Smooth muscle cell of the brain vasculature (primary cell): ENCODE measurements at places on chromosomes 2 and 18.

DNA sequence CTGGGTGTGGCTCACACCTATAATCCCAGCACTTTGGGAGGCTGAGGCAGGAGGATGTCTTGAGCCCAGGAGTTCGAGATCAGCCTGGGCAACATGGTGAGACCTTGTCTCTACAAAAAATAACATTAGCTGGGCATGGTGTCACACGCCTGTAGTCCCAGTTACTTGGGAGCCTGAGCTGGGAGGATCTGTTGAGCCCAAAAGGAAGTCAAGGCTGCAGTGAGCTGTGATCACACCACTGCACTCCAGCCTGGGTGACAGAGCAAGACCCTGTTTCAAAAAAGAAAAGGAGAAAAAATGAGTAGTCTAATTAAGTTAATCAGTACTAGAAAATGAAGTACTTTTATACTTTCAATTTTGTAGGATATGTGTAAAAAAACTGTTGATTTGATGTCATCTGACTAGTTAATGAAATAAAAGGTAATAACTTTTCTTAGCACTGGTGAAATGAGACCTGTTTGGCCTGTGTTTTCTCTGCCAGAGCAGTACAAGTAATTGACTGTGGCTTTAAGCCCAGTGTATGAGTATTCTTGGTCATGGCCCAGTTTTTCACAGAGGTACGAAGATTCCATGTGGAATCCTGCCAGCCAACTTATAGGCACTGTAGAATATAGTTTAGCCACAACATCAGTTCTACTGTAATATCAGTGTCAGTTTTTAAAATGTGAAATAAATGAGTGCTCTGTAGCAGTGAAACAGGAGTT is 35.8 kb downstream of the MFSD6 start:
- no peak for DNase-seq

GRCh38 chr2:39537150-39537549 is 100.1 kb upstream of the MAP4K3 start:
- DNase-seq = no peak

DNA sequence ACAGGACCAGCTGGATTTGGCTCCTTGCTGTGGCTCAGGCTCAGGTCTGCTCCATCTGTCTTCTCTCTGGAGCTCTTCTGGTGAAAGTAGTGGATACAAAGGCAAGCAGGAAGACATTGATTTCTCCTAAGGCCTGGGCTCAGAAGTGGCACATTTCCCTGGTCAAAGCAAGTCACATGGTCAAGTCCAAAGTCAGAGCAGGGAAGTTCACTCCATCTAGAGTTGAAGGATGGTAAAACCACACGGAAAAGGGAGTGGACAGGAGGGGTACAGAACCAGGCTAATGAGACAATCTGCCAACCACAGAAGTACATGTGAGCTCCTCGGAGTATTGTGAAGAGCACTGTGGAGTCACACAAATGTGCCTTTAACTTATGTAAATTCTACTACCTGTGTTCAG is 66.1 kb downstream of the MARCO start:
- no peak for DNase-seq

GRCh38 chr2:187233811-187234210 is 214.2 kb downstream of the CALCRL start:
- no peak for DNase-seq

GRCh38 chr2:119338826-119339561 is 27.6 kb downstream of the C2orf76 start:
- no peak for DNase-seq

DNA sequence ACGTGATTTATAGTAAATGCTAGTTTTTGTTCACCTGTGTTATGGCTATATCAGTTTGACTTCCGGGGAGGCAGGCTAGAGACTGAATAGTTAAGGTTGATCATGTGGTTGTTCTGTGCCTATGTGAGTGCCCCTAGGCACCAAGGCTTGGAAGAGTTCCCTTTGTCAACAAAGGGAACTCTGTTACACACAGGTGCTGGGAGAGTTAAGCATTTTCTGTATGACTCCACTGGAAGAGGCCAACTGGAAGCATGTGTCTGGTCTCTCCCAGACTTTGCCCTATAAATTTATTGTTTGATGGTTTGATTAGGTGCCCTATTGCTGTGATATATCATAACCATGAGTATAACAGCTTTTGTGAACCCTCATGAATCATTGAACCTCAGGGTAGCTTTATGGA is 63.8 kb downstream of the ARL6IP6 start:
- no peak for DNase-seq

- no peak for DNase-seq
These were observed 24.8 kb downstream of the TTC27 start for GRCh38 chr2:32652555-32653209.

DNA sequence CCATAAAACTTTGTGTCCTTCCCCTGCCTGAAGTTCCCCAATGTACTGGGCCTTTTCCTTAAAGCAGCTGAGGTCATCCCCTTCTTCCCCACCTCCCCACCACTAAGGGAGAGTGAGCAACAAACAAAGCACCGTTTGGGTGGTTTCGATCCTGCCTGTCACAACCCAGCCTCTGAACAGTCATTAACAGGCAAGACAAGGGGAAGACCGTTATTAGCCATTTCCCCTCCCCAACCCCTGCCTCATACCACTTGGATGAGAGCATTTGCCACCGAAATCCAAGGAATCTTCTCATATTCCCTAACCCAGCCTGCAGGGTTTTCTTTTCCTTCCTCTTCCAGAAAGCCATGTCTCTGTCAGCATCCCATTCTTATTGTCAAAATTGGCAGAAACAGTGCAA is 65.6 kb downstream of the STRADB start:
- no peak for DNase-seq

DNA sequence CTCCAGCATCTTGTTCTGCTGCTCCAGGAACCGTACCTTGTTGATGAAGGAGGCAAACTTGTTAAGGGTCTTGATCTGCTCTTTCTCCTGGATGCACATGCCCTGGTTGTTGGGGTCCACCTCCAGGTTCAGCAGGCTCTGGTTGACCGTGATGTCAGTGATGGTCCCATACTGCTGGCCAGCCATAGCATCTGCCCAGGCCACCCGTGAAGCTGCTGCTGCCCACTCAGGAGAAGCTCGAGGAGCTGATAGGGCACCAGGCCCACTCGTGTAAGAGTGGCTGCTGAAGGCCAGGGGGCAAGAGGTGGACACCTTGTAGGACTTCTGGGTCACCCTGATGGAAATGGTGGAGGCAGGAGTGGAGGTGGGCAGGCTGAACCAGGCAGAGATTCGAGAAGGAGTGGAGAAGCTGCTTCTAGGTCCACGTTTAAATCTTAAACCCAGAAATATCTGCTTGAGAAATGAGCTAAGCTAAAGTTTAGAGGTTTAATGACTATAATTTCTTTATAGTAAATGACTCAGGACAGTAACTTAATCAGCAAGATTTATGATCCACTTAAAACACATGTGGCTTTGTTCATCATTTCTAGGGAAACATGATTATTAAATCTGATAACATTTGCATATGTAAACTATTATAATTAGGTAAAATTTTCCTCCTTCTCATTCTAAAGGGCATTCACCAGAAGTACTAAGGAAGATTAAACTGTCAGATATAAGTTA is 358.7 kb upstream of the SETBP1 start:
- no peak for DNase-seq

DNA sequence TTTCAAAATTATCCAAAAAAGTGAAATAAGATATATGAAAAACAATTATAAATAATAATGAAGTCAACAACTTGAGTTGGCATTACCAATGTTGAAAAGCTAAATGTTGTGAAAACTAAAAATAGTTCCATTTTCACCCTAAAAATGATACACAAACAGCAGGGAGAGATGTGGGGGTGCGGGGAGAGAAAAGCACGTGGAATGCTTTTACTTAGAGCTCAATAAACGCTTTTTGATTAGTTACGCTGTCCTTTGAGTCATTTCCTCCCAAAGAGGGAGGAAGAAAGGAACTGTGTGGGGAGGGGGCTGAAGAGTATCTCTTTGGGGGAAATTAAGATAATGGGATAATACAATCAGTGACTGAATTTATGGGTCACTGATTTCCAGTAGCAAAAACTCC is 29.2 kb downstream of the ZNF521 start:
- no peak for DNase-seq

GRCh38 chr2:226868331-226869162 is 32.7 kb downstream of the RHBDD1 start:
- DNase-seq = no peak

GRCh38 chr2:10235099-10235908 is 67.4 kb upstream of the HPCAL1 start:
- DNase-seq = no peak

- no peak for DNase-seq
These were observed 33.5 kb downstream of the SOCS6 start for GRCh38 chr18:70322385-70322784.

DNA sequence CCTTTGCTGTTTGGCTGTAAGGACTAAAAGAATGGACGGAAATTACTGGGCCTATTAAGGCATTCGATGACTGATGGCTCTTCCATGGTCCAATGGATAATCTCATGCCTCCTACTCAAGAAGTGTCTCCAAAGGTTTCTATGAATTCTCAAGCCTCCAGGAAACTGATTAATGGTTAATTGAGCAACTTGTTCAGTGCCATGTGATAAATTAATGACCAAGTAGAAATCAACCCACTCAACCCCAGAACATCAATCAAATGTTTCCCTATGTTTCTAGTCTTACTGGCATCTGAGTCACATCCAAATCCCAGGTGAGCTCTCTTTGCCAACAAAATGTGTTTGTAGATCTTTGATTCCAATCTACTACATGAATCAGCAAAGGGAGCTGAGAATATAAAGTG is 103.6 kb downstream of the NXPH2 start:
- no peak for DNase-seq

GRCh38 chr2:236867441-236868260 is 218.0 kb upstream of the COPS8 start:
- no peak for DNase-seq

- DNase-seq = no peak
These were observed 1.5 kb upstream of the MTCL1 start for GRCh38 chr18:8703781-8704301.

DNA sequence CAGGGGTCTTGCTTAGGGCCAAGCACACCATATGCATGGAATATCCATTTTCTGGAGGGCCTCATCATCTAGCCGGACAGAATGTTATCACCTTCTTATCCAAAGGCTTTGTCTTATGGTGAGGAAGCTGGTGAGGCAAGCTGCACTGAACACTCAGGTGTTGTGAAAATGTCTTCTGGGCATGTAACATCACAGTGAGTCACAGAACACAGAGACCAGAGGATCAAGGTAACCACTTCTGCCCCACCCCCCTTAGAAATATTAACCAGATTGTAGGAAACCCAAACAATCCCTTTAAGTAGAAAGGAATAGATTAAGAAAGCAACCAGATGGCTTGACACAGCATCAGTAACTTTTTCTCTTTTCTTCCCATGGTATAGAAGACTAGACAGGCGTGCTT is 51.1 kb downstream of the MYO5B start:
- DNase-seq = no peak

DNA sequence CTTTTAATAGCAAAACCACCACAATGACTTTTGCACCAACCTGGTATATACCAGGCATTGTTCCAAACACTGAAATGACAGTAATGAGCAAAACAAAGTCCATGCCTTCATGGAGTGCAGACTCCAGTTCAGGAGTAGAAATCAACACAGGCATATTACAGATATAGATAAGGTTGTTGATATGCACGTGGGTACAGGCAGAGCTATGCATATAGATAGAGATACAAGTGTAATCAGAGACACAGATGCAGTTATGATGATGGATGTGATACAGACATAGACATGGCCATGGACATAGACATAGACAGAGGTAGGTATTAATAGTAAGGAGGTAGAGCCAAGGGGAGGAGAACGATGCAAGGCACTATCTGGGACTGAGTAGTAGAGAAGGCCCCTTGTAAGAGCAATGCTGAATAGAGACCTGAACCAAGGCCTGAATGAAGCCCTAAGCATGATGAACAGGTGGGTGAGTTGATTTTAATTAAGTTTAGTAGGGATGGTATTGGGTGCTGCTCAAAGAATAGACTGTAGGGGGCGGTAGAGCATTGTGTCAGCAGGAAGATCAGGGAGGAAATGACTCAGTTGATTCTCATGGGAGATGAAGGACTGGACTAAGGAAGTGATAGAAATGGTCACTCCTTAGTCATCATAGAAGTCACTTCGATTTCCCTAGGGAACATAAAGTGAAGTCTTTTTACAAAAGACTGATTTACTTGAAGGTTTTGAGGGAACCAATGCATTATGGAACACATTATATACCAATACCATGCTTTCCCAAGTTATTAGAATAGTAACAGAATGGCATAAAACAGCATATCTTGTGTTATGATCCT is 39.4 kb downstream of the CMPK2 start:
- no peak for DNase-seq

DNA sequence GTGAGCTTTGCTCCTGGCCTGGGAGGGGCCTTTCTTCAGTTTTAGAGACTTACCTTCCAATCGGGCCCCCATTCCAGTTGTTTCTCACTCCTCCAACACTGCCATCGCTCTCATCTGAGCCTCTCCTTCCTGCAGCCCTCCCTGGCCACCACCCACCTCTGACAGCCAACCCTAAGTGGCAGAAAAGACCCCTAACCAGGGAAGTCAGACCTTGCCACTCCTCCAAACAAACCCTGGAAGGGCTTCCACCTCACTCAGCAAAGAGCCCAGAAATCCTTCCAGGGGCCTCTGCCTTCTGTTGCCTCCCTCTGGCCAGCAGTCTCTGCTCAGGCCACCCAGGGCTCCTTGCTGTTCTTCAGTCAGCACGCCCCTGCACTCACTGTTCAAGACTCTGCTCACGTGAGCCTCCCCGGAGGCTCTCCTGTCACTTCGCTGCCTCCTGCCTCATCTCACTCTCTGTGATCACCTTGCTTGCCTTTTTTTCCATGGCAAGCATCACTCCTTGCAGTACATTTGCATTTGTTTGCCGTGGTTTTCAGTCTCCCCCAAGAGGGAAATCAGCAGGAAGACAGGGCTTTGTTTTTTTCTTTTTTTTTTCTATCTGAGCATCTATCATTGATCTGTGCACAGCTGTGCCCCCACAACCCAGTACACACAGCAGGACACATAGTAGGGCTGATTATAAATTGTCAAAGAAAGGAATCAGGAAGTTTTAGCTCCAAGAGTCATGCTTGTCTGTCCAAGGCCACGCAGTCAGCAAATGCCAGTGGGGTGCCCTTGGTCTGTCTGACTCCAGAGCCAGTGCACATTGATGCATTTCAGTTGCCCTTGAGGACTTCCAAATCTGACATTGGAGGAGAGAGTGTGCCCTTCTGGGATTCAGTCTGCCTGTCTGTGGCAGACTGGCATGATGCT is 83.9 kb downstream of the INHBB start:
- no peak for DNase-seq
